ENCODE measurements at places on chromosomes 5 and 9.
A peak's percentile ranks its signal among the peaks of the same experiment; 100 is the strongest.

GRCh38 chr9:104856413-104856941, 71.5 kb downstream of the ABCA1 start:
- no peak for DNase-seq

DNA sequence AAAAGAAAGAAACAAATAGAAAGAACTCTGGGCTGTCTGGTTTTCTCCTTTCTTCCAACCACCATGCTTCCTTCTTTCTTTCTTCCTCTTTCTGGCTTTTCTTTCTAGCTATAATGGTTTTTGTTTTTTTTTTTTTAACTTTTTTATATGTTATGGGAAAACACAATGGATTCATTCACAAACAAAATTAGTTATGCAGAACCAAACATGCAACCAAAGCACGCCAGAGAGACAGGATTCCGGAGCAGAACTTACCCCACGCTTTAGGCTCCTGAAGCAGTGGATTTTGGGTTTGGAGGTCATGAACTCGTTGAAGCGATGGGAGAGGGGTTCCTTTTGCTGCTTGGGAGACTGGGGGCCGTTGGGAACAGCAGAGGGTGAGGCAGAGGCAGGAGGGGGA, 88.3 kb downstream of the USP20 start:
- no peak for DNase-seq

- no peak for DNase-seq
Observed at GRCh38 chr9:128906741-128907140, 14.0 kb upstream of the PHYHD1 start.

DNA sequence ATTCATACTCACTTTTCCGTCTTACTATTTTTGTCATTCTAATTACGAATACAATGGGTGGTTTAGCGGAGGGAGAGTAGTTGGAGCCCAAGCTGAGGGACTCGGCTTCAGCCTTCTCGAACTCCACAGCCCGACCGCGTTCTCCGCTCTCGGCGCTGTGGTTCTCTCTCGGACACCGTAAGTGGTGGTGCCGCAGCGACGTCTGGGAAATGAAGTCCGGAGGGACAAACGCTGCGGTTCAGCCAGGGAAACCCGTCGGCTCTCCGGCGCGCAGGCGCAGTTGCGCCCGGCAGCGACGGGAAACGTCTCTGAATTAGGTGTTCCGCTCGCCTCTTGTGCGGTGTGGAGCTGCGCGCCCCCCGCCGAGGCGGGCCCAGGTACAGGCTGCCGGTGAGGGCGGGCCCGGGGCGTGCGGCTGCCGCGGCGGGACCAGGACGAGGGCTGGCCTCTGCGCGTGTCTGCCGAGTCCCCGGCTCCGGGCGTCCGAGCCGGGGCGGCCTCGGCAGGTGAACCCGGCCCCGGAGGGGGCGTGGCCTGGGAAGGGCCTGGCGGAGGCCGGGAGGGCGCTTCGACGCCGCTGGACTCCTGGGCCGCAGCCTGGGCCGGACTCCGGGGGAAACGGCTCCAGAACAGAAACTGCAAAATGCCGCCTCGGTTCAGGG, at the start of gene ZNF879:
Gene ZNF879, plus strand, starts transcription at position 277 of the 662 bp plus-strand sequence. CDS start 1,201 bp downstream, outside the sequence.
- peak; percentile 93 for DNase-seq

GRCh38 chr5:33921002-33921401, 15.2 kb upstream of the RXFP3 start:
- DNase-seq = no peak

DNA sequence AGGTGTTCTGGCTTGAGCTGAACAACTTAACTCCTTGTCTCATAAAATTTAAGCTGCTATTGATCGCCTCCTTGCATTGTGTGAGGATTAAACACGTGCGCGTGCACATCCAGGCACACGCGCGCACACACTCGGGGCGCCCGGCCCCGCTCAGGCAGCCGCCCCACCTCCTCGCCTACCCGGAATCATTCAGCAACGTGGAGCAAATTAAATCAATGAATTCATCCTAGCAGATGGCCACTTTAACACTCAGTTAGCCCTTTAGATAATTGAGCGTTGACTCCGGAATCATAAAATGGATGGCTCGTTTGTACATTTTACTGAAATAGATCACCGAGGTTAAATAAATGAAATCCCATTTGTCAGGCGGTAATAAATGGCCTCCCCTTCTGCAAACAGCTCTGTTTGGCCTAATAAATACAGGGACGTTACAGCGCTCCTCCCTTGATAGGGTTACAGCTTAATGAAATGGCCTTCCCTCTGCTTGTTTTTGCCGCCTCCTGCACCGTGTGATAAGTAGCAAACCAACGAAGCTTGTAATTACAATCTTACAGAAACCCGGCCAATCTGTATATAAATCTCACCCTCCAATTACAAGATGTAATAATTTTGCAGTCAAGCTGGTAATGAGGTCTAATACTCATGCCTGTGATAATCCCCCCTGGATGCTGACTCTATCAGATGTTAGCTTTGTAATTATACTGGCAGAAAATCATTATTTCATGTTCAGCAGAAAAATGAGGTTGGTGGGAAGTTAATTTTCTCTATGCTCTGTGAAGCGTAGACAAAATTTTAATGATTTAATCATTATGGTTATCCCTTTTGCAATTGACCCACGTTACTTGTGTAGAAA, 229.7 kb upstream of the IRX4 start:
- no peak for DNase-seq

- DNase-seq = no peak
Observed at GRCh38 chr9:130451509-130452388, 7.0 kb downstream of the ASS1 start.

Measured in globus pallidus (tissue), 1 donor.